ENCODE measurements at places on chromosomes 7 and 10.

GRCh38 chr7:114209968-114210367, 204.6 kb upstream of the FOXP2 start:
- no peak for DNase-seq

GRCh38 chr10:20714979-20715378, 182.1 kb downstream of the NEBL start:
- DNase-seq = no peak

DNA sequence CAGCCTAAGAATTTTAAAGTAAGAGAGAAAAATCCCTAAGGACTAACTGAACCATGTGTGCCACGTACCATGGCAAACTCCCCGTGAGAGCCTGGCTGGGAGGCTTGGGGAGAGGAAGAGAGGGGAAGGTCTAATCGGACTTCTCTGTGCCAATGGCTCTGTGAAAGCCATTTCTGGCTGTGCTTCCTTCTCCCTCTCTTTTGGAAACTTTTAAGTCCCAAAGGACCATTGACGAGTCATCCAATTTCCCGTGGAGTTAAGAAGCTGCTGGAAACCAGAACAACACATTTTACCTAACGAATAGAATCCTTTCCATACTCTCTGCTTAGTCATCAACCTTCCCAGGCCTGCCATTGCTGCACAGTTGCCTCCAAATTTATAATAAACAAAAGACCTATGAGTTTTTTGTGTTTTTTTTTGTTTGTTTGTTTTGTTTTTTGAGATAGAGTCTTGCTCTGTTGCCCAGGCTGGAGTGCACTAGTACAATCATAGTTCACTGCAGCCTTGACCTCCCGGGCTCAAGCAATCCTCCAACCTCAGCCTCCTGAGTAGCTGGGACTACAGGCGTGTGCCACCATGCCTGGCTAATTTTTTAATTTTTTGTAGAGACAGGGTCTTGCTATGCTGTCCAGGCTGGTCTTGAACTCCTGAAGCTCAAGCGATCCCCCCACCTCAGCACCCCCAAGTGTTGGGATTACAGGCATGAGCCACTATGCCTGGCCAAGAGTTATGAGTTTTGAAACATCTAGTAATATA, 13.2 kb downstream of the LAMB1 start:
- no peak for DNase-seq

DNA sequence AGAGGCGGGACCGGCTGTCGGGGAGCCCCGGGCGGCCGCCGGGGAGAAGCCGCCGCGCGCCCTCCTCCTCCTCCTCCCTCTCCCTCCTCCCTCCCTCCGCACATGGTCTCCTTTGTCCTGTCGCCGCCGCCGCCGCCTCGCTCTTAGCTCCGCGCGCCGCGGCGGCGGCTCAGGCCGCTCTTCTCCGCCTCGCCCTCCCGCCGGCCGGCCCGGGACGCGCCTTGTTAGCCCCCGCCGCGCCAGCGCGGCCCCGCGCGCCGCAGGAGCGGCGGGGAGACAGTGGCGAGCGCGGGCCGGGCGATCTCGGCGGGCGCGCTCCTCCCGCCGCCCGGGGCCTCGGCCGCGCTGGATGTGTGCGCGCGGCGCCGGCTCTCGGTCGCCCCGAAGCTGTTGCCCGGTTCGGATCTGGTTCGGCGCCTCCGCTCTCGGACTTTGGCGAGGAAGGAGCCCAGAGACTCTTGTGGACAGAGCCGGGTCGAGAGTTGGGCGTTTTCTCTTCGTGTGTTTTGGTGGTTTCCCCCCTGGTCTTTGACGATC, 437.4 kb upstream of the GALNT17 start:
- no peak for DNase-seq

DNA sequence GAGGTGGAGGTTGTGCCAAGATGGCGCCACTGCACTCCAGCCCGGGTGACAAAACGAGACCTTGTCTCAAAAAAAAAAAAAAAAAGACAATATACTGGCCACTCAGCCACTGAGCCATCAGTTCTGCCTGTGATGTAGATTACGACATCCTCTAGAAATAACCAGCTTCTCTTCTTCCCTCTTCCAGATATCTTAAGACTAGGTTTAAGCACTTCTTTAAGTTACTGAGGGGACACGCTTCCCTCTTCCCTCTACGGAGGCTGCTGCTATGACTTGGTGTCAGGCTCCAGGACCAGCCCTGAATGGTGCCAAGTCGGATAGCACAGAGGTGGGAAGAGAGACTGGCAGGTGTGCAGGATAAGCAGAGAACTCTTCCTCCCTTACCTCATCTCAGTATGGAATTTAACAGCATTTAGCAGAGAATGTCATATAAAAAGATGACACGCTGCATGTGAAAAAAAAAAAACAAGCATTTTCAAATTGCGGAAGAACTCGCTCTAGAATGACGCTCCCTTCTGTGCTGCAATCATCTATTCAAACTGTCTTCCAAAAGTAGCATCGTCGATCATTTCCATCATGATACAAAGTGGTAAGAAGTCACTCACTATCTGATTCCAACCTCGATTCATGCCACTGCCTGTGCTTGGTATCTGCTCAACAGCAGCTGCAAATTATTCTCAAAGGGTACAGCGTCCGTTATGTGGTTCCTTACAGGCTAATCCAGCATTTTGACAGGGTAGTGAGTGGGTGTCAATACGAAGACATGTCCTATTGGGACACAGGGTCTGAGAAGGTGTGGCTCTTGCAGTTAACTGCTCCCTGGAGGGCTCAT, 13.8 kb downstream of the DAGLB start:
- no peak for DNase-seq

GRCh38 chr10:24306507-24306875, 97.6 kb downstream of the KIAA1217 start:
- DNase-seq = no peak

- no peak for DNase-seq
Measured at GRCh38 chr7:117654780-117655179, 175.0 kb downstream of the CFTR start.

GRCh38 chr10:91313796-91314485, 93.5 kb downstream of the PCGF5 start:
- no peak for DNase-seq

- no peak for DNase-seq
Measured at GRCh38 chr7:74207586-74207985, 2.2 kb upstream of the LAT2 start.

DNA sequence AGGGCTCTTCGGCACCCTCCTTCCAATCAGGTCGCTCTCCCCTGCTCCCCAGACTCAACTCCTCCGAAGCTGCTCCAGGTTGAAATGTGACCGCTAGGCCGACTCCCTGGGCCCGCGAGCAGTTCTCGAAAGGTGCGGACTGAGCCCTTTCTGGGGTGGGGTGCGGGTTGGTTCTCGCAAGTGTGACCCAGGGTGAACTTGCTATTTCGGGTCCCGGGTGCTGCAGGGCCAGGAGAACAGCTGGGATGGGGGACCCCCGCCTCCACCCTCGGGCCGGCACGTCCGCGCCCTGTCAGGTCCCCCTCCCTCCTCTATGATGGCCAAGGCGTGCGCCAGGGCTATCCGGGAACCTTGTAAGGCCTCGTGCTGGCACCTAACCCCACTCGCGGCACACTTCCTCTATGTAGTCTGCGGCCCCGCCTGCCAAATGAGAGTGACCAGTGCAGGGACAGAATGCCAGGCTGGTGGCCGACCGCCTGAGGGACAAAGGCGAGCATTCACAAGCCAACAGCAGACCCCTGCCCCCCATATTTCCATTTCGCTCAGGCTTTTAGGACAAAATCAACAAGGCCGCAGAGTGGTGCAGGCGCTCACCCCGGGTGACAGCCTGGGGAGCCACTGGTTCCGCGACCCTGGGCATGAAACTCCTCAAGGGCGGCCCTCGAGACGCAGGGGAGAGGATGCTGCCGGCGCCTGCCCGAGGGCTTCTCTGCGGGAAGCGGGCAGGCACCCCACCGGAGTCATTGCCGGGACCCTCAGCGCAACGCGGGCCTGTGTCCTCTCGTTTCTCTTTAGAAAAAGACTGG, 13.7 kb upstream of the HOXA13 start:
- DNase-seq = no peak

- DNase-seq = no peak
Measured at GRCh38 chr7:148084138-148084537, 506.4 kb upstream of the C7orf33 start.

DNA sequence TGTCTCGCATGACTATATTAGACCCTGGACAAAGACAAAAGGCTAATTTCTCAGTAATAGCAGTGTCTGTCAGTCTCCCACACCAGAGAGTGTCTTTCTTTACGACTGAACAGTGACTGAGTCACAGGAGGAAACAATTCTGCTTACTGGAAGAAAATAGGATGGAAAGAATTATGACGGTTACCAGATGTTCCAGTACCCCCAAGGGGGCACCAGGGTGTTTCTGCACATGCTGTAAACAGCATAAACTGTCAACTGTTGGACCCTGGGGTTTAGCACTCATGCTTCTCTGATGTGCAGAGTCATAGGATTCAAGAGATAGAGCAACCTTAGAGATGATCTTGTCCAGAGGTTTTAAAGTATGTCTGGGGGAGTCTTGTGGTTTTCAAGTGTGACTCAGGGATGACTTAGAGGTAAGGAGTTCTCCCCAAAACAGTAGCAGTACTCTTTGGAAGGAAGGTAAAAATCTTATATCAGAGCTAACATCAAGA, 291.7 kb downstream of the THSD7A start:
- DNase-seq = no peak

GRCh38 chr10:73780966-73781365, 882 bp upstream of the CHCHD1 start:
- DNase-seq = no peak

DNA sequence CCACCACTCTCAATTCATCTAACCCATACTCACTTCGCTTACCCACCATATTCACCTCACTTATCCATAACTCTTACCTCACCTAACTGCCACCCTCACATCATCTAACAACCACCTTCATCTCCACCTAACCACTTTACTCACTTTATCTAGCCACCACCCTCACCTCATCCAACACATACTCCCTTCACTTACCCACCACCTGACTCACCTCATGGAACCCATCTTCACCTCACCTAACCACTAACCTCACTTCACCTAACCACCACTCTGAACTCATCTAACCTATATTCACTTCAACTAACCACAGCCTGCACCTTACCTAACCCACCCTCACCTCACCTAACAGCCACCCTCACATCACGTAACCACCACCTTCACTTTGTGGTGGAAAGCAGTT, 84.2 kb downstream of the VIPR2 start:
- no peak for DNase-seq

DNA sequence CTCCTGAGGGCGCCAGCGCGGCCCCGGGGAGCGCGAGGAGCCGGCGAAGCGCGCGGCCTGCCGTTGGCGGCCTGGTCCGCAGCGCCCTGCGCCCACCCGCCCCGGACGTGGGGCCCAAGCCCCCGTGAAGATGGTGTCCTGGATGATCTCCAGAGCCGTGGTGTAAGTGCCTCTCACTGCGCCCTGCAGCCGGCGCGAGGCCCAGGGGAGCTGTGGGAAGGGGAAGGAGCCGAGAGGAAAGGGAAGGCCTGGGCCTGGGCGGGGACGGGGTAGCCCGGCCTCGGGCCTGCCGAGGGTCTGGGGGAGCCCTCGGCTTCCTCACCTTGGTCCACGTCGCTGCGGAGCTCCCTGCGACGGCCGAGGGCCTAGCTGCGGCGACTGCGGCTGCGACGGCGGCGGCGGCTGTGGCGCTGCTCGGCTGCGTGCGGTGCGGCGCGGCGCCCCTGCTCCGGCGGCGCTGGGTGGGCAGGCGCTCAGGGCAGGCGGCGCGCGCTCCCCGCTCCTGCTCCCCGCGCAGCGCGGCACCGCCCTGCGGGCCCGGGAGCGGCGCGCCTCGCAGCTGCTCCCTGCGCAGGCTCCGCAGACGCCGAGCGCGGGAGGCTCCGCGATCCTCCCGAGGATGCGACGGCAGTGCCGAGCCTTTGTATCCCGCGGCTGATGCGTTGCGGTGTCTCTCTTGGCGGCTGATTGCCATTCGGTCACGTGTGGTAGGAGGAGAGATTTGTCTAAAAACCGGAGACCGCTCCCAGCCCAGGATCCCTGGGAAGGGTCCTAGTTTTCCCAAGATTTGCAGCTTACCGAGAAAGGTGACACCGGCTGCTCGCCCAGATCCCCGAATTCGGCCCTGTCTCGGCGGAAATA, 445 bp downstream of the REEP3 start:
- DNase-seq = peak; percentile 37

DNA sequence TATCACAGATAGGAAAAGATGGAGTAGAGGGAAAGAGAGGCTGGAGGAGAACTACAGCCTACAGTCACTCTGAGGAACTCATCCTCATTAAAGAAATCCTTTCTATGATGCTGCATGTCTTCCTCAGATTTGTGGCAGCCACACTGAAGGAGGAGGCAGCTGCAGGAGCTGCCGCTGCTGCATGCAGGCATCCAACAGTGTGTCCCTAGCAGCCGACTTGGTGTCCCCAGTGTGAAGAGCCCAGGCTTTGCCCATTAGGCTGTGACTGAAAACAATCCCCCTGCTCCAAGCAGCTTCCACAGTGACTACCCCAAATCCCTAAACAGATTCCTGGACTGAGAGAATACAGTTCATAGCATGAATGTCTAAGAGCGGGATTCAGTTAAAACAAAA, 23.1 kb downstream of the SKIDA1 start:
- DNase-seq = no peak

Data from stimulated activated CD8-positive, alpha-beta memory T cell treated with anti-CD3 and anti-CD28 coated beads, Interleukin-4, amount 100 ng/mL, for 24 hours (primary cell).